ENCODE measurements at places on chromosomes 1 and 21.

GRCh38 chr21:36846631-36847030 is 119.8 kb downstream of the HLCS start:
- no peak for DNase-seq

DNA sequence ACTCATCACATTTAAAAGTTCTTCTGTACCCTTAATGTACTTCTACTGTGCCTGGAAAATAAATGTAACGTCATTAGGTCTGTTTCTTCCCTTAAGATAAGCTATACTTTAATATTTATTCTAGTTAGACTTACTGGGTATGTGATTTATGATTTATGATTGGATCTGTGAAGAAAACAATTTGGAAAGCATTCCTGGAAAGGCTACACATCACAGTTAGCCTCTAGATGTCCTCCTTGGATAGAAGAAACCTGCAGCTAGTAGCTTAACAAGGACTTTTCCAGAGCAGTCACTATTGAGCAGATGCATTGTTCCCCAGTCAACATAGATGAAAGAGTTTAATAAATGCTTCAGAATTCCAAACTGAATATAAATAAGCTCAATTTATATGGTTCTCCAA is 22.2 kb upstream of the ABL2 start:
- DNase-seq, result peak; percentile 11

- DNase-seq, result no peak
Measured at GRCh38 chr1:190685676-190686075, 208.0 kb upstream of the BRINP3 start.

DNA sequence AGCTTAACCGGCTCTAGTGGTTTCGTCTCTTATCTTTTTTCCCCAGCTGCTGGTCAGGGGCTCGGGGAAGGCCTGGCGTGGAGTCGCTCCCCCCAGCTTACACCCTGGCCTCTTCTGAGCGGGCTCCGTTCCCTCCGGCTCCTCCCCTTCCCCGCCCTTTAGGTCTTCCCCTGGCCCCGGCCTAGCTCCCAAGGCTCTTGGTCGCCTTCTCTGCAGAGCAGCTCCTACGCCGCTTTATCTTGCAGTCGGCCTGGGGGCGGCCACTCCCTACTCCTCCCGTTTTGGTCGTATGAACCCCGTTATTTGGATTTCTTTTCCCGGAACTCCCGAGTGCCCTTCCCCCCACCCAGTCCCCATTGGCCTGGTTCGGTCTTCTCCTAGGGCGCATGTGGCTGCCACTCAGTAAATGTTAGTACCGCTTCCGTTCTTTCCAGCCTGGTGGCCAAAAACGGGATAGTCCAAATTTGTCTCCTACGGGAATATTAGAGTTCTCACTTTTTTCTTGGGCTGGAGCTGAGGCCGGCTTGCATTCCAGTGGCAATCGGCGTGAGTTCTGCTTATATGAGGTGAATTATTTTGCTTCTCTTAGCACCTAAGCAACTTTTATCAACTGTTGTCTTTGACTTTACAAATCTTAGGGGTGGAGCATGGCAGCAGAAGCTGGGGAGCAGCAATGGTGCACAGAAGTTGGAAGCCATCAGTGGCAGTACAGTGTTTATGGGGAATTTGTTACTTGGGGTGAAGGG is 467 bp downstream of the THRAP3 start:
- DNase-seq, result no peak

- no peak for DNase-seq
Measured at GRCh38 chr1:63817152-63817667, 43.4 kb downstream of the ROR1 start.

DNA sequence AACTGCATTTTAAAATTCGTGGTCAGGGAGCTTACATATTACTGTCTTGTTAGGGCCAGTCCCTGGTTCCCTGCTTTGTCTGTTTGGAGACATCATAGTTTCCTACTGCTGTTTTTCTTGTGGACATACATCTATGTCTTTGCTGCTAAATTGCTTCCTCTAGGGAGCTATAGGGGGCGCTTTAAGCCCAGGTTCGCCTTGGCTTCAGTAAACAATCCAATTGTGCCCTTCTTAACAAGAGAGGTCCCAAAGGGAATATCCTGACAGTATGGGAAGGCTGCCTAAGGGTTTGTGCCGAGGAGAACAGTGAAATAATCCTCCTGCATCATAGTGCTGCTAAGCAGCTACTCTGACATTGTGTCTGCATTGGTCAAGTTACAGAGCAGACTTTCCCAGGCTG is 112.5 kb downstream of the USH2A start:
- DNase-seq, result no peak

DNA sequence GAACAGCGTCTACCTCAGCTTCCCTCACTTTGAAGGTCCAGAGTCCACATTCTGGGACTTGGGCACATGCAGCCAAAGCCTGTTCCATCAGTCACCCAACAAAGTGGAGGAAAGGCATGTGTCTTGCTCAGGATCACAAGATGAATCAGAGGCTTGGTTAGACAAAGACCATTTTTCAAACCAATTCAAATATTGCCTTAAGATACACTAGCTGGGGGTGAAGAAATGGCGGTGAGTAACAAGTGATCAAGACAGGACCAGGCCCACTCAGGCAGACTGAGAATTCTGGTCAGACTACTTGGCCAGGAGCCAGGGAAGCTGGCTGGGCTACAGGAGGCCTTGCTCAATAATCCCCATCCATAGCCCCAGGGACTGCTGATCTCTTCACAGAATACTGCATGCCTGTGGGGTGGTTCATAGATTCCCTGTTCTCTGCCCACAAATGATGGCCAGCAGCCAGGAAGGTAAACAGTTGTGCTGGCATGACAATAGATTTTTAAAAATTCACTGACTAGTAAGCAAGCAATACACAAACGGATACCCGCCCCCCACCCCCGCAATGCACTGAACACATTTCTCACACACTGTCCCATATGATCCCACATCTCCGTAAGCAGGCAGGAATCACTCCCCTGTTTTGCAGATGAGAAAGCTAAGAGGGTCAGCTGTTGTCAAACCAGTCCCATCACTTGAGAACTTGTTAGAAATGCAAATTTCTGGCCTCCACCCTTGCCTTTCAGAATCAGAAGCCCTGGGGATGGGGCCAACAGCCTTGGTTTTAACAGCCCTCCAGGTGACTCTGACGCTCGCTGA is 27.2 kb downstream of the ERI3 start:
- peak; percentile 44 for DNase-seq

DNA sequence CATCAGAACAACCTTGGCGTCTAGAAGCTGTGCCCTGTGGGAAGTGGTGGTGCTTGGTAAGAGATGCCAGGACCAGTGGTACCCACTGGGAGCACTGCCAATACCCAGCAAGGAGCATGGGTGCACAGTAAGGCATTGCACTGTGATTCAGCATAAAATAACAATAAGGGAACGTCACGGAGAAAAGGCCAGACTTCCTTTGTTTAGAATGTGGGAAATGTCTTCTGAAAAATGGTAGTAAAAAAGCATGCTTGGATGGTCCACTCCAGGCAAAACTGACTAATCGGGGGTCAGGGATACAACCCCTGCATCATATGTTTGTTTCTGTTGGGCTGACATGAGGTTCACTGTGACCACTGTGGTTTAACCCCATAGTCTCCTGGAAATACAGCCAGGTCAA is 14.7 kb downstream of the METTL18 start:
- no peak for DNase-seq

DNA sequence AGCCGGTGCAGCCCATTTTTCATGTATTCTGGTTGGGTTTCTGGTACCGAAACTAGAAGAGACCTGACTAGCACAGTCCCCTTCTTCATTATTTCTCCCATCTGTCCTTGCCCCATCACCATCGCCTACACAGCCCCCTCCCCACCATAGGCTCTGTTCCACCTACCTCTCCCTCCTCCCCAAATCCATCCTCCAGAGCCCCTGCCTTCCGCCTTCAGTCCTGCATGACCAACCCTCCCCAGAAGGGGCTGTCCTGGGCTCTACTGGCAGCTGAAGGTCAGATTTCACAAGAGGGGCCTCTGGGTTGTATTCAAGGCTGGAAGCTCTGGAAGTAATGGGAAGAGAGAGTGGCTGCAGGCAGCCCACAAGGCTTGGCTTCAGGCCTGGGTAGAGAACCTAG is 55.2 kb downstream of the SDC3 start:
- no peak for DNase-seq

DNA sequence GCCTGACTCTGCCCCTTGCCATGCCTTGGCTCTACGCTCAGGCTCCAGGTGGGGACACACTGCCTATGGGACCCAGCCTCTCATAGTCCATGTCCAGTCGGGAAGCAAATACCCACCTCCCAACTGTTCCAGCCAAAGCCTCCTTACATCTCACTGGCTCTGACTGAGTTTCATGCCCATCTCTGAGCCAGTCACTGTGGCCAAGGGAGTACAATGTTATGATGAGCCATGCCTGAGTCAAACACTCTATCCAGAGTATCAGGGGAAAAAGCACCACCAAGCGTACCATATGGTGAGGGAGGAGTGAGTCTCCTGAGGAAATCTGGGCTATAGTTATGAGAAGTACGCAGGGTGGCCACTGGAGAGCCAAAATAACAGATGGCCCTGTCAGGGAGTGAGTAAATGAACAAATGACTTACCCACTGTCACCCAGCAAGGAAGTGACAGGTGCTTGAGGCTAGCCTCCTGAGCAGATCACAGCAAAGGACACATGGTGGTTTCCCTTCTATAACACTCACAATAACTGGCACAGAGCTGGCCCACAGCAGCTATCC is 236.6 kb upstream of the GJB5 start:
- DNase-seq, result no peak

GRCh38 chr1:43980255-43981134 is 1.5 kb downstream of the B4GALT2 start:
- DNase-seq, result no peak

GRCh38 chr1:84225646-84226045 is 75.9 kb upstream of the SAMD13 start:
- no peak for DNase-seq

DNA sequence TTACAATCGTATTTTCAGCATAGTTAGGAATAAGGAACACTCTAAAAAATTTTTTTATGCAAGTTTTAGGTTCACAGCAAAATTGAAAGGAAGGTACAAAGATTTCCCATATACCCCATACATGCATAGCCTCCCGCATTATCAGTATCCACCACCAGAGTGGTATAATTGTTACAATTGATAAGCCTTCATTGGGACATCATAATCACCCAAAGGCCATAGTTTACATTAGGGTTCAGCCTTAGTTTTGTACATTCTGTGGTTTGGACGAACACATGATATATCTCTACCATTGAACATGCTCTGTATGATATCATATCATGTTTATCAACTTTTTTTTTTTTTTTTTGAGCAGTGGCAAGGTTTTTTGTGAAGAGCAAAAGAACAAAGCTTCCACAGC is 180.0 kb downstream of the SDCCAG8 start:
- DNase-seq, result no peak

GRCh38 chr21:39555911-39556590 is 56.7 kb upstream of the B3GALT5 start:
- peak; percentile 12 for DNase-seq

- peak; percentile 3 for DNase-seq
Measured at GRCh38 chr1:6141592-6141991, 38.5 kb downstream of the CHD5 start.

GRCh38 chr1:208069908-208070307 is 159.0 kb upstream of the CD34 start:
- no peak for DNase-seq

DNA sequence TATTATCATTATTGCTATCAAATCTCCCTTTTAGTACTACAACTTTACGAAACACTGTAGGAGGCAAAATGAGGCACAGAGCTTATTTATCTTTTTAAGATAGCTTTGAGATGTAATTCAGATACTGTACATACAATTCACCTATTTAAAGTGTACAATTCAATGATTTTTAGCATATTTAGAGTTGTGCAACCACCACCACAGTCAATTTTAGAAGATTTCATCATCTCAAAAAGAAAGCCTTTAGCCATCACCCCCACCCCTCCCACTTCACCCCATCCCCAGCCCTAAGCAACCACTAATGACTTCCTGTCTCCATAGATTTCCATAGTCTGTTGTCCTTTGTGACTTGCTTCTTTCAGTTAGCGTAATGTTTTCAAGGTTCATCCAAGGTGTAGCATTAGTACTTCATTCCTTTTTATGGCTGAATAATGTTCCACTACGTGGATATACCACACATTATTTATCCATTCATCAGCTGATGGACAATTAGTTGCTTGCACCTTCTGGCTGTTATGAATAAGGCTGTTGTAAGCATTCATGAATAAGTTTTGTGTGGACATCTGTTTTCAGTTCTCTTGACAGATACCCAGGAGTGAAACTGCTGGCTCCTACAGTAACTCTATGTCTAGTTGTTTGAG is 9.4 kb upstream of the CAPN9 start:
- DNase-seq, result no peak

DNA sequence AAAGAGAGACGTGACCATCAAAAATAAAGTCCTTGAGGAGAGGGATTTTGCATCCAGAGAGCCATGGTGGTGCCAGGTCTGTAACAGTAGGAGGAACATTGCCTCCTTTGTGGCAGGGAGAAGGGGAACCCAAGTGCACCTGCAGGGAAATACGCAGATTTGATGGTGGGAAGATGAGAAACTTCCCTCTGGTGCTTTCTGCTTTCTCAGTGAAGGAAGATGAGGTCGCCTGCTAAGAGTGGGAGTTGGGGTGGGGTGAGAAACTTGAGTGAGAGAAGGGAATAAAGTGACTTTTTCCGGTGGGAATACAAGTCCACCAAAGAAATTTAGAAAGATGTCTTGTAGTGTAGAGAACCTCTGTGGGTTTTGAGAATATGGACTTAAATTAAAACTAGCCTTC is 9.1 kb downstream of the PLA2G4A start:
- no peak for DNase-seq

GRCh38 chr1:6546326-6546725 is 8.0 kb downstream of the NOL9 start:
- no peak for DNase-seq

- DNase-seq, result no peak
Measured at GRCh38 chr1:78913950-78914349, 92.6 kb downstream of the ADGRL4 start.

Data from right lung (tissue), 10 donors.